Renal cortical epithelial cell (primary cell): ENCODE measurements at places on chromosomes 5 and 9.

GRCh38 chr5:108730617-108731340 is 16.9 kb upstream of the FER start:
- DNase-seq, result no peak

- no peak for DNase-seq
These were observed 418.0 kb downstream of the PLK2 start for GRCh38 chr5:58041884-58042283.

DNA sequence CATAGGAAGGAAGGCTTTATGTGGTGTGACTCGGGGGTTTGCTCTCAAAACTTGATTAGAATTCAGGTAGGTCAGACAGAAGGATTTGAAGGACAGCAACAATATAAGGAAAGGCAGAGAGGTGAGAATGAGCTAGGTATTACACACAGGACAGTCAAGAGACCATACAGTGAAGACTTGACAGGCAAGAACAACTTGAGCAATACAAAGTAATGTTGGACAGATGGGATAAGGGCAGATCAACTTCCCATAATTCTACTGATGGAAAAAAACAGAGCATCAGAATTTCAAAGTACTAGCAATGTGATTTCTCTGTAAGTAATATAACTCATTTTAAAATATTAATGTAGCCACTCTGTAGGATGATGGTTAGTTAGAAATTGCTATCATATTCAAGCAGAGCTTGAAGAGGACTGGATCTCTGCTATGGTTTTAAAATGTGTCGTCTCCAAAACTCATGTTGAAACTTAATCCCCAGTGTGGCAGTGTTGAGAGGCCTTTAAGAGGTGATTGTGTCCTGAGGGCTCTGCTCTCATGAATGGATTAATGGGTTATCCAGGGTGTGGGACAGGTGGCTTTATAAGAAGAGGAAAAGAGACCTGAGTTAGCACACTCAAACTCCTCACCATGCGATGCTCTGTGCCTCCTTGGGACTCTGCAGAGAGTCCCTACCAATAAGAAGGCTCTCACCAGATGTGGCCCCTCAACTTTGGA is 22.4 kb upstream of the HOMER1 start:
- no peak for DNase-seq

- no peak for DNase-seq
These were observed 79.2 kb upstream of the MRPS30 start for GRCh38 chr5:44729536-44729935.

DNA sequence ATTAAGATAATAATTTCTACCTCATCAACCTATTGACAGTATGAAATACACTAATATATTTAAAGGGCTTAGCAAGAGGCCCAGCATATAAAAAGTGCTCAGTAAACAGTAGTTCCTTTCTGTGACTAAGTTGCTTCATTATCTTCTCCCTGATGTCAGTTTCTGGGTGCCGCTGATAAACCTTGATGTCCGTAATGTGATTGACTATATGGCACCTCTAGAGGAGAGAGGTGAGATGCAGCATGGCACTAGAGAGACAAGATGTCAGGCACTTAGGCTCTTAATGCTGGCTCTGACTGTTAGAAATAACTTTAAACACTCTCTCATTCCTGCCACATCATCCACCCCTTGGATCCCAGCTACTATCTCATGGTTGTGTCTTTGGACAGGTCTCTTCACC is 455.9 kb upstream of the KLF4 start:
- DNase-seq, result no peak
